ENCODE measurements at places on chromosomes 2 and 18.

DNA sequence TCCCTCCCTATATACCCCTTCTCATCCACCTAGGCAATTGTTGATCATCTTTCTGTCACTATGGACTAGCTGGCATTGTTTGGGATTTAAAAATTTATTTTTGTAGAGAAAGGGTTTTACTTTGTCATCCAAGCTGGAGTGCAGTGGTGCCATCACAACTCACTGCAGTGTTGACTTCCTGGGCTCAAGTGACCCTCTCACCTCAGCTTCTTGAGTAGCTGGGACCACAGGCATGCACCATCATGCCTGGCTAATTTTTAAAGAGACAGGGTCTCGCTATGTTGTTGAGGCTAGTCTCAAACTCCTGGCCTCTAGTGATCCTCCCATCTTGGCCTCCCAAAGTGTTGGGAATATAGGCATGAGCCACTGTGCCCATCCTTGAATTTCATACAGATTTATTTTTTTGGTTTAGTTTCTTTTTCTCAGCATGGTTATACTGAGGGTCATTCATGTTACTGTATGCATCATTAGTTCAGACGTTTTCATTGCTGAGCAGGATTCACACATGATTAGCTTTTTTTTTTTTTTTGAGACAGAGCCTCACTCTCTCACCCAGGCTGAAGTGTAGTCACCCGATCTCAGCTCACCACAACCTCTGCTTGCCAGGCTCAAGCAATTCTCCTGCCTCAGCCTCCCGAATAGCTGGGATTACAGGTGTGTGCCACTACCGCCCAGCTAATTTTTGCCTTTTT, 8.6 kb upstream of the PCARE start:
- no peak overlapping the region for H3K4me3 ChIP-seq
- H3K27me3 ChIP-seq = no peaks in the 10 kb centered on the region
- H3K27ac ChIP-seq = no peak overlapping the region
- H3K4me1 ChIP-seq = no peaks in the 10 kb centered on the region
- DNase-seq = no peak

DNA sequence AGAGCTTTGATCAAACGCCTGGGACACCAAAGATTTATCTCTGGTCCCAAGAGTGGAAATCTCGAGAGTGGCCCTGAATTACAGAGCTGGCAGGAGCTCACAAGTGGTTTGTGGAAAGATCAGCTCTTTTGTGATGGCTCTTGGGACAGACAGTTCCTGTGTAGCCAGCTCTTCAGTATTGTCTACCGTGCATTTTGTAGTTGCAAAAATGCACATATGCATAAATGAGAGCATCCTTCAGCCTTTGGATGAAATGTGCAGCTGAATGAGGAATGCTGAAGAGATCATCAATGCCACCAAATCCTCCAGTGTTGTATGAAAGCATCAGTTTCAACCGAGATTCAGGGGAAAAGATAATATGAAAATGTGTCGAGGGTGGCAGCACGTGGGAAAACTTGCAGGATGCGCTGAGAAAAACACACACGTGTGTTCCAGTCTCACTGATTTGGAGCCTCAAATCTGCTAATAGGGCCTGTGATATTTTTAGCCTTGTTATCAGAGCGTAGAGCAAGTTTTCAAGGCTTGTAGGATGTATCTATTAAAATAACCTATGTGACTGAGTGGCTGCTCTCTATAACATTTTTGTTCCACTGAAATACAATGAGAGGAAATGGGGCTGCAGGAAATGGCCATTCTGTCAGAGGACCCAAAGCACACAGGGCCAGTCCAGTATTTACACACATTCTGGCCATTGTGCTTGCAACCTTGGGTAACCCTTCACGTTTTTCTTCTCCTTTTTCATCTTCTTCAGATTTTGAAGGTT, 138.7 kb downstream of the PRKCE start:
- no peak overlapping the region for H3K4me3 ChIP-seq
- no peaks in the 10 kb centered on the region for H3K27me3 ChIP-seq
- no peaks in the 10 kb centered on the region for H3K4me1 ChIP-seq
- H3K36me3 ChIP-seq = no peaks in the 10 kb centered on the region
- no peak for DNase-seq

DNA sequence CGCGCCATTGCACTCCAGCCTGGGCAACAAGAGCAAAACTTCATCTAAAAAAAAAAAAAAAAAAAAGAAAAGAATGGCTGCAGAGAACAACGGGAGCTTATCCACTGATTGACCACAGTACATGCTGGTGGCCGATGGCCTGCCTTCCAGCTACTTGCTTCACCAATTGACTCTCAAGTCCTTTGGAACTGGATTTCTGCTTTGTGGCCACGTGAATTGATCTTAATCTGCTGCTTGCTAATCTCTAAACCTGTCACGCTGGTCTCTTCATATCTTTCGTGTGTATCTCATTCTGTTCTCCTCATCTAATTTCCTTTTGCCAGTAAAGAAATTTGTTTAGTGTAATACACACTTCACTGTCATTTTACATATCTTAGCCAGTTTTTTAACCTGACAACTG, 512.5 kb upstream of the CNTNAP5 start:
- DNase-seq = no peak
- H3K4me3 ChIP-seq = no peak overlapping the region
- no peaks in the 10 kb centered on the region for H3K4me1 ChIP-seq
- no peaks in the 10 kb centered on the region for H3K36me3 ChIP-seq
- H3K27ac ChIP-seq = no peak overlapping the region

GRCh38 chr2:3290655-3291054, 87.0 kb downstream of the EIPR1 start:
- H3K27ac ChIP-seq = no peak overlapping the region
- no peak overlapping the region for H3K4me3 ChIP-seq
- no peaks in the 10 kb centered on the region for H3K4me1 ChIP-seq
- no peaks in the 10 kb centered on the region for H3K36me3 ChIP-seq
